ENCODE measurements at places on chromosomes 16 and 17.

- no peak for DNase-seq
Observed at GRCh38 chr16:47492428-47493377, 31.6 kb downstream of the PHKB start.

DNA sequence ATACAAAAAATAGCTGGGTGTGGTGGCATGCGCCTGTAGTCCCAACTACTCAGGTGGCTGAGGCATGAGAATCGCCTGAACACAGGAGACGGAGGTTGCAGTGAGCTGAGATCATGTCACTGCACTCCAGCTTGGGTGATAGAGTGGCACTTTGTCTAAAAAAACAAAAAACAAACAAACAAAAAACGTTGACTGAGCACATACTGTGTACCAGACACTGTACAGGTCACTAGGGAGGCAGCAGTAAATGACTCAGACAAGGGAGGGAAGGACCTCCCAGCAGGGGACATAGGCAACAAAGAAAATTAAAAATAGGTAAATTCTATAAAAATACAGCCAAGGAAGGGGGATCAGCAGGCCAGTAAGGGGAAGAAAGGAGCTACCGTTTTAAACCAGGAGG, 64.3 kb downstream of the SOCS1 start:
- DNase-seq: no peak

GRCh38 chr17:3988297-3989040, 24.2 kb upstream of the ATP2A3 start:
- no peak for DNase-seq

GRCh38 chr16:21953541-21953902, 361 bp downstream of the UQCRC2 start:
- DNase-seq: no peak

- no peak for DNase-seq
Observed at GRCh38 chr17:73566905-73567782, 77.1 kb downstream of the SDK2 start.

- DNase-seq: no peak
Observed at GRCh38 chr16:17364319-17365210, 106.2 kb downstream of the XYLT1 start.

GRCh38 chr17:28985950-28986713, 19.7 kb downstream of the SEZ6 start:
- no peak for DNase-seq

- peak; percentile 85 for DNase-seq
Observed at GRCh38 chr16:66934138-66934838, at the start of gene CIAO2B. Gene CIAO2B (minus strand): TSS chr16:66934402. CDS start chr16:66934364, 38 bp downstream.

DNA sequence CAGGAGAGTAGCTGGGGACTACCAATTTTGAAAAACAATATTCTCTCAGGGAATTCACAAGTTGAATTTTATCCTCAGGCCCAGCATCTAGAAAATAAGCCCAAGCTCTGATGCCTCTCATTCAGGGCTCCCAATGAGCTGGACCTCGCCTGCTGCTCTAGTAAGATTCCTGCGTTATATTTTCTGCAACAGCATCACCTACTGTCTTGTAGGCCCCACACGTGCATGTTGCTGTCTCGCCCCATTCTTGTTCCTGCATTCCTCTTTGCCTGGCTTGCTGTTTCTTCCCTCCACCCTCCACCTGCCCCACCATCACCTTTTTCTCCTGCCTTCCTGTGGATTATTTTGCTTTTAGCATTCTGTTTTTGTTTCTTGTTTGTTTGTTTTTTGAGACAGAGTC, 8.3 kb upstream of the ST6GALNAC2 start:
- no peak for DNase-seq

DNA sequence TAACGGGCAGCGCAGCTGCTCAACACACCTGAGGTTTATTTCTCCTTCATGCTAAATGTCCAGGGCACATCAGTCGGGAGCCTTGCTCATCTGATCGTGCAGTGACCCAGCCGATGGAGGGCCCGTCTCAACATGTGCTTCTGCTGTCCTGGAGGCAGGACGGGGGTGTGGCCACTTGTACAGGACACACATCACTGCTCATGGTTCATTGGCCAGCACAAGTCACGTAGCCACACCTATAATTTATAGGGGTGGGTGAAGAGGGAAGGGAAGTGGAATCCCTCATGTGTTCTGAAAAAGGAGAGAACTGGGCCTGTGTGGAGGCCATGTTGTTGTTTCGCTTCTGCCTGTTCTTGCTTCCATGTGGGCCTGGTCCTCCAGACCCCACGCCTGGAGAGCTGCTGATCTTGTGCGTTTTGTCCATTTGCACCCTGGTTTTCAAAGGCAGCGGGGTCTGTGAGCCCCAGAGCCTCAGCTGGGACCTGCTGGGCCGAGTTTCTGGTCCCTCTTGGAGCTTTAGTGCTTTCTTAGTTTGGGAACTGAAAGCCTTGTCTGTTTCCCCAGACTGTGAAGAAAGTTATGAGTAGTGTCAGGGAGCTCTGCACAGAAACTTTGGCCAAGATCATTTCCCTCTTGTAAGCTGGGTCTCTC, 60.5 kb downstream of the CMIP start:
- DNase-seq: no peak

DNA sequence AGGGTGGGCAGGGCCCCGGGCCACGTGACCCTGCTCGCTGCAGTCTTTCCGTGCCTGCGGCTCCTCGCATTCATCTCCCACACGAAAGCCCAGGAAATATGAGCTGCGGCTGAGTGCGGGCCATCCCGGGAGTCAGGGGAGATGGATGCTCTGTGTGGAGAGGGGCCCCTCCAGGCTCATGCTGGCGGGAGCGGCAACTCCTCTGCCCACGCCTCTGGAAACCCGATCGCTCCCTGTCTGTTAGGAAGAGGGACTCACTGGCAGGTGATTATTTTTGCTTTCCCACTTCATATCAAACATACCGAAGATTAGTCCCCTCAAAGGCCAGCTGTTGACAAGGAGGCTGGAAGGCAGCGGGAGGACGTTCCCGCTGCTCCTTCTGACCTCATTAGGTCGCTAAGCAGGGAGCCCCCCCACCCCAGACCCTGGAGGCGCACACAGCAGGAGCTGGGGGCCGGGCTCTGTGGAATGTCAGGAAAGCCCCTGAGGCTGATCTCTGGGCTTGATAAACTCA, 228.5 kb downstream of the FOXL1 start:
- no peak for DNase-seq

GRCh38 chr16:86257546-86257945, 252.8 kb upstream of the FOXF1 start:
- no peak for DNase-seq

- no peak for DNase-seq
Observed at GRCh38 chr16:86681031-86681756, 102.8 kb downstream of the FOXL1 start.

DNA sequence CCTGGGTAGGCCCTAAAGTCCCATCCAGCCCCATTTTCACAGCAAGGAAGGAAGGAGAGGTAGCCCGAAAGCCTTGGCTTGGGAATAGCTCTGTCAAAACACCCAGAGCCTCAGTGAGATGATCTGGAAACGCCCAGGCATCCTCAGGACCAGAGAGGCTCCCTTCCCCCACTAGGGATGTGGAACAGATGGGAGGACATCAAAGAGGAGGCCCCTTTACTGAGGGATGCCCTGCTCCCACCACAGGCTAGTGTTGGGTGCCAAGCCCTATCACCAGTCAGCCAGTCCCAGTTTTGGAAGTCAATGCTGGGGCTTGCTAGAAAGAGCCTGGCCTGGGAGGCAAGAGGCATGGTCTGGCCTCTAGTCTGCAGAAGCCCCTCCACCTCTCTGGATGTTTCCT, 4.7 kb downstream of the TPPP3 start:
- DNase-seq: no peak

DNA sequence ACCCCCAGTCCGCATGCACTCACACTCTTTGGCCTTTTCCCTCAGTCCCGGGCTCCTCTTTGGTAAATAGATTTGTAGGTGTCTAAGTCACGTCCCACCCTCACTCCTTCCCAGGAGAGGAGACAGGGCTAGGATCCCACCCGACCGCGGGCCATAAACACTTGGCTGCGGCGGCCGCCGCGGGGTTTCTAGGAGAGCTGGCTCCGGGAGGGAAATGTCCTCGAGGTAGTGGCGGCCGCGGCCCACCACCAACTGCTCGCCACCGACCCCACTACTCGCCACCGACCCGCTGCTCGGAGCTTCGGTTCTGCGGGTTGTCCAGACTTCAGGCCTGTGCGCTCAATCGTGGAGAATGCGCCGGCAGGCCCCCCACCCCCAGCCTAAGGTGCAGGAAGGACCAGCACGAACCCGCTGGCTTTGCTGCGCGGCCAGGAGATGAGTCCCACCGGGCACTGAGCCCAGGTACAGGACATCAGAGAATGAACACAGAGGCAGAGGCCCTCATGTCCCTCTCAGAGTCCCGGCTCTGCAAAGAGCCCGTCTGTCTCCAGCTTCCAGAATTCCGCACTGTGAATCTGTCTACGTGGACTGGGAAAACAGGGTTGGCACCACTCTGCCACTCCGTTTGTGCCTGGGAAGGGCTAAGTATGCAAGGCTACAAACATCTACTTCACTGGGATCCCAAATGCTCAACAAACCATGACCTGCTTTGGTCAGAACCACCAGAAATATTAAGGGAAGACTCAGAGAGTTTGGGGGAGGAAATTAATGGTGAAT, 2.5 kb downstream of the PRAC2 start:
- no peak for DNase-seq

GRCh38 chr16:732936-733335, 6.0 kb downstream of the HAGHL start:
- DNase-seq: no peak

DNA sequence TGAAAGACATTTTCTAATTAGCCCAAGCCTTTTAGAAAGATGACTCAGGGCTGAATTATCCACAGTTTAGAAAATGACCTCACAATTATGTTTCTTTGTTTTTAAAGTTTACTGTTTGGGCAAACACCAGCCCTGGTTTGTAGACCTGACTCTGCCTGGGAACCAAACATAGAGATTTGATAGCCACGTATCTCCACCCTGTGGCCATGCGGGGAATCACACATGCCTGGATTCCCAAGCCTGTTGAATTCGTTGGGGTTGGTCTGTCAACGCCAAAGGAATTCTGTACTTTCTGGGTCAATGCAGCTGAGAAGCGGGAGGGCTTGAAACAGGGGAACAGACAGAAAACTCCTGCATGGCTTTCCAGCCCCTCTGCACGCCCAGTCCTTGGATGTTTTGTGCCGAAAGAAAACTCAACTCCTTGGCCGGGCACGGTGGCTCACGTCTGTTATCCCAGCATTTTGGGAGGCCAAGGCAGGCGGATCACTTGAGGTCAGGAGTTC, 26.9 kb downstream of the CD300A start:
- peak; percentile 8 for DNase-seq

- DNase-seq: no peak
Observed at GRCh38 chr16:14678748-14679497, 15.2 kb downstream of the PLA2G10 start.

- DNase-seq: no peak
Observed at GRCh38 chr17:82400206-82400605, 17.9 kb upstream of the HEXD start.

GRCh38 chr16:89094252-89094879, 714 bp downstream of the ACSF3 start:
- DNase-seq: no peak

DNA sequence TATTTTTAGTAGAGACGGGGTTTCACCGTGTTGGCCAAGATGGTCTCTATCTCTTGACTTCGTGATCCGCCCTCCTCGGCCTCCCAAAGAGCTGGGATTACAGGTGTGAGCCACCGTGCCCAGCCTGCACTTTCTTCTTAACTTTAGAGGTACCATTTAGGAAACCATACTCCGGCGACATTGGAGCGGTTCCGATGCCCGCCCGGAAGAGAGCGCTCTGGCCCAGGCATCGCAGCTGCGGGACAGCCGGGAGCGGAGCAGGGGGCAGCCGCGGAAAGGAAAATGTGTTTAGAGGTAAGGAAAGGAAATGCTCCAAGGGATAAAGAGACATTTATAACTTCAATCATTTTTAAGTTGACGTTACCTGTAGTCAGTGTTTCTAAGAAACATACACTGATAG, 6.0 kb upstream of the HS3ST3B1 start:
- no peak for DNase-seq

- no peak for DNase-seq
Observed at GRCh38 chr17:7437950-7438614, 1.2 kb upstream of the FGF11 start.

GRCh38 chr16:79598348-79599181, 2.0 kb downstream of the MAF start:
- DNase-seq: no peak

DNA sequence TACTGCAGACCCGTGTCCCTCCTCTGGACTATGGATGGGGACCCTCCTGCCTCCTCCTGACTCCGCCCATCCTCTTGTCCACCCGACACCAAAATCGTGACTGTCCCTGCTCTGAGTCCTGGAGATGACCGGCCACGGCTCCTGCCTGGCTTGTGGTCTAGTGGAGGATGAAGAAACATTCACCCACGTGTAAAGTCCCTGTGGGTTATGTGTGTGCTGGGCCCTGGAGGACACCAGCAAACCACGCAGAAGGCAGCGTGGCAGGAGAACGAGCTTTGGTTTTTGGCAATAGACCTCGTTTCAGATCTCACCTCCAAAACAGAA, 11.9 kb downstream of the SPNS2 start:
- no peak for DNase-seq

GRCh38 chr16:18800293-18800692, 1.1 kb downstream of the ARL6IP1 start:
- no peak for DNase-seq

- DNase-seq: no peak
Observed at GRCh38 chr16:23842137-23842600, 6.4 kb downstream of the PRKCB start.

DNA sequence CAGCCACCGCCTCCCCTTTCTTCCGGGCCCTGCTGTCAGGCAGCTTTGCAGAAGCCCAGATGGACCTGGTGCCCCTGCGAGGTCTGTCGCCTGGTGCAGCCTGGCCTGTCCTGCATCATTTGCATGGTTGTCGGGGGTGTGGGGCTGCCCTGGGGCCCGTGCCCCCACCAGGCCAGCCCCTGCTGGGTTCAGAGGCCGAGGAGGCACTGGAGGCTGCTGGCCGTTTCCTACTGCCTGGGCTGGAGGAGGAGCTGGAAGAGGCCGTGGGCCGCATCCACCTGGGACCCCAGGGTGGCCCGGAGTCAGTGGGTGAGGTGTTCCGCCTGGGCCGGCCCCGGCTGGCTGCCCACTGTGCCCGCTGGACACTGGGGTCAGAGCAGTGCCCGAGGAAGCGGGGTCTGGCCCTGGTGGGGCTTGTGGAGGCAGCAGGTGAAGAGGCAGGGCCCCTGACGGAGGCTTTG, 5.5 kb upstream of the TGFB1I1 start:
- DNase-seq: no peak

GRCh38 chr17:68106085-68106484, 70.5 kb downstream of the KPNA2 start:
- DNase-seq: no peak

Measured in nucleus accumbens (tissue), 56 donors.